NCI-H460 (cell line): ENCODE measurements at places on chromosomes 16 and 17. TPM values are rescaled to one million over a fixed set of nuclear protein-coding genes. Genes with fewer than 3 reads are reported as not detected.

GRCh38 chr16:10646581-10647263 is 48.0 kb downstream of the TEKT5 start:
- DNase-seq, result no peak

DNA sequence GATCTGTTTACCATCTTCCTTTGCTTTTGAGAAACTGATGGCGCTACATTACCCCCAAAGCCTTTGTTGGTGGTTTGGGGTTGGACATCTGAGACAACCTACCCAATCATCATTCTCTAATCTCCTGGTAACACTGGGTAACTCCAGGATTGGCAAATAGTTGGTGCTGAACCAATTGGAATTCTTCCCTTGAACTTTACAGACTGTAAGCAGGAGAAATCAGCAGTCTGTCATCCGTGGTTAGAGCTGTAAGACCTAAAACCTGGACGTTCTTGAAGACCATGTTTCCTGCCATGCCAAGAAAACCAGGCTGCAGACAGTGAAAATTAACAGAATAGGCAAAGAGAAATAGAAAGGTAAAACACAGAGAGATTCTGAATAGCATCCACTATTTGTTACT is 398.8 kb upstream of the SALL1 start:
- DNase-seq, result no peak

DNA sequence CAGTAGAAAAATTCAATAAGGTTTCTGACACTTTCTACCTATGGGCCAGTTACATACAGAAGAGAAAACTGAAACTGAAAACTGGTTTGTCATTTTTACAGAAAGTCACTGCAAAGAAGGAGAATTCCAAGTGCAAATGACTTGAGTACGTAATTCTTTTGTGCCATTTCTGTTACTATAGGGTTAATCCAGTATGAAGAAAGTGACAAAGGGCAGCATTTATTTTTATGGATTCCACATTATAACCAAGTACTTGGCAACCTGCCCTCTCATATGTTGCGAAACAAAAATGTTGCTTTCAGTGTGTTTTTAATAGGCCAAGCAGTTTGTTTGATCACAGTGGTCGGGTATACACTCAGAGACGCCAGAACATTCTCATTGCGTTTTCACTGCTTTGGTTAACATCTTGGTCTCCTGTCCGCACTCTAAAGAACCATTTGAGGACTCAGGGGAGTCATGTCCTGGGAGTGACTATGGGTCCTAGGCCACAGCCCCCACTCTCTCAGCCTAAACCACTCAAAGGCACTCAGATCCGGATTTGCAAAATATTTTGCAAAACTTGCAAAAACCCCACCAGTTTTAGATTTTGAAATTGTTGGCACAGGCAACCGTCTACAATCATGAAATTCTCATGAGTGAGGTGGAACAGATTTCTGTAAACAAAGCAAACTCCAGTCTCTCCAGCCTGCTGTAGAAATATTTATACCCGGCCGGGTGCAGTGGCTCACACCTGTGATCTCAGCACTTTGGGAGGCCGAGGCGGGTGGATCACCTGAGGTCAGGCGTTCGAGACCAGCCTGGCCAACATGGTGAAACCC is 15.4 kb upstream of the HELZ start:
- DNase-seq, result no peak

DNA sequence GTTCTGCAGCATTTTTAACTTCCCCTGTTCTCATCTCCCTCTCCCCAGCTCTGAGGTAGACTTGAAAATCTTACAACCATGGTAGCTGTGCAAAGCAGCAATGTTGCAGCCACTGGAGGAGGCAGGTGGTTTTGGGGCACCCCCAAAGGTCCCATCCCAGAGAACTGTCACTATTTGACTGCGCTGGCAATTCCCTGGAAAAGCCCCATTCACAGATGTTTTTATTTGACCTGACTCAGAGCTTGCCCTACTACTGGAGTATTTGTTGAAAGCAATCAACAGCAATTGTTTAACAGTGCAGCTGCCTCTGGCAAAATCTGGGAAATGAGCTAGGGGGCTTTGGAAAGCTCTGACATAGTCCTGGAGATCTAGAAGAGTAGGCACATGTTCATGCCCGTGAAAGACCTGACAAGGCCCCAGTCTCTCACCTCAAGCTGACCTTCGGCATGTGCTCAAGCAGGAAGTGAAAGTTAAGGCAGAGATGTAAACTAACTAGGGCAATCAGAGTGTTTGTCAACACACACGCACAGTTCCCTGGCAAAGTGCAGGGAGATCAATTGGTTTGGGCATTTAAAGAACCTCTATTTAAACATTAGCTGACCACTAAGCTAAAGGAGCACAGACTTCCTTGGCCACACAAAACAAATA is 19.7 kb upstream of the PIK3R5 start:
- DNase-seq, result no peak

GRCh38 chr16:15897121-15897780 is 8.8 kb upstream of the CEP20 start:
- no peak for DNase-seq

DNA sequence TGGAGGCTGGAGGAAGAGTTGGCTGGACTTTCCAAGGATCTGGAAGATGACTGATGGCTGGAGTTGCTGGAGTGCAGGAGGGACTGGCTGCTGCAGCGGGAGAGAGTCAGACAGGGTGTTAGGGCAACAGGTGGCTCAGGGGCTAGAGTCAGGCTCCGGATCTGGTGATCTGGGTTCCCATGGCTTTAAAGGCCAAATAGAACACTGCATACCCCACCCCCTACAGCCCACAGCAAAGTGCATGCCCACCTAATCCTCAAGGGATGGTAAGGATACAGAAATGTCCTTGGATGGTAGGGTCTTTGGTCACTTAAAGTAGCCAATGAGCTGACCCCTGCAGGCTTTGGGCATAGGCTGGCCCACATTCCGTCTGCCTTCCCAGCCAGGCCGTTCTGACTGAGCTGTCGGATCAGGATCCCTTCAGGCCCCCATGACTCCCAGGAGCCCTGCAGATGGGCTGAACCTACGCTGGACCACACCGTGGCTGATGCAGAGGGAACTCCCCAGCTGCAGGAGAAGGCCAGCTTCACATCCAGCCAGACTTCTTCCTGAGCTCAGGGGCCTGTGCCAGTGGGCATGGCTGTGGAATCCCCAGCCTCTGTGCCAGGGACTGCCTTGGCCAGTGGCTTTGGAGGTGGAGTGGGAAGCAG is 13.9 kb downstream of the TNS4 start:
- DNase-seq, result no peak

DNA sequence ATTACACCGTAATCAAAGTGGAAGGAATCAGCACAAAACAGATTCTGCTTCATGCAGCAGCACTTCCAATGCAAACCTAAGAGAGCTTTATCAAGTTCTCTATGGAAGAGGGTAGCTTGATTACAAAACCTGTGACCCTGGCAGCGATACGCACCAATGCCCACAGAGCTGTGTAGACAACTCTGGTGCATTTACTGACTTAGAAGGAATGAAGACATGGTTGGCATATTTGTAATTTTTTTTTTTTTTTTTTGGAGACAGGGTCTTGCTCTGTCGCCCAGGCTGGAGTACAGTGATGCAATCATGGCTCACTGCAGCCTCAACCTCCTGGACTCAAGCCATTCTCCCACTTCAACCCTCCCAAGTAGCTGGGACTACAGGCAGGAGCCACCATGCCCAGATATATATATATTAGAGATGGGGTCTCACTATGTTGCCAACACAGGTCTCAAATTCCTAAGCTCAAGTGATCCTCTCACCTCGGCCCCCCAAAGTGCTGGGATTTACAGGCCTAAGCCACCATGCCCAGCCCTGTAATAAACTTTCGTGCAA is 49.4 kb downstream of the XPO6 start:
- no peak for DNase-seq

DNA sequence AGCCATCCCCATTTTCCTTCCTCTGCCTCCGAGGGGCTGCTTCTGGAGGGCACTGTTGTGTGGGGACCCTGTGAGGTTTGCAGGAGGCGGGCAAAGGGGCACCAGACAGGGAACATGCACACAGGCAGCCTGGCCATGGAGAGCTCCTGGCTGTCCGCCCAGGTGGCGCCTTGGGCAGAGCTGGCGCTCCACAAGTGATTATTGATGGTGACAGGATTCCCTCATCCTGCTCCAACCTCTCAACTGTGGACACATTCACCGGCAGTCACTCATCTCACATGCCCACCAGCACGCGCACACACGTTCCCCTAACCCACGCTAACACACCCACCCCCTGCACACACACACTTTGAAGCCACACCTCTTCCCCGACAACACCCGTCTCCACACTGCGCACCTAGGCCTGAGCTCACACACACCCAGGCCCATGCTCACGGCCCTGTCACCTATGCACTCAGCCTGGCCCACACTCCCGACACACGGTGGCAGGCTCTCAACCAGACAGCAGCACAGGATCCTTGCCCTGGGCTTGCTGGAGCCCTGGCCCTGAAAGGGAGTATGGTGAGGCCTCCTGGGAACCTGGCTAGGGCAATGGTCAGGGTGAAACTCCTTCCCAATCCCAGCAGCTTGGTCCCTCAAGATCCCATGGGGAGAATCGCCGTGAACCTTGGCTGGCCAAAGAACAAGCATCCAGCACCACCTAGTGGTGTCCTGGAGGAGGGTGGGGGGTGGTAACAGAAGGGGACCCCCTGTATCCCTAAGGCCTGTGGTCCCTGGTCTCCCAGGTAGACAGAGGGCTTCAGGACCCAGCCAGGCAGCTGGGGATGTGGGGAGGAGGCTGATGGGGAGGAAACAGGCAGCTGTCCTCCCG is 3.6 kb downstream of the PNMT start:
- peak; percentile 23 for DNase-seq

DNA sequence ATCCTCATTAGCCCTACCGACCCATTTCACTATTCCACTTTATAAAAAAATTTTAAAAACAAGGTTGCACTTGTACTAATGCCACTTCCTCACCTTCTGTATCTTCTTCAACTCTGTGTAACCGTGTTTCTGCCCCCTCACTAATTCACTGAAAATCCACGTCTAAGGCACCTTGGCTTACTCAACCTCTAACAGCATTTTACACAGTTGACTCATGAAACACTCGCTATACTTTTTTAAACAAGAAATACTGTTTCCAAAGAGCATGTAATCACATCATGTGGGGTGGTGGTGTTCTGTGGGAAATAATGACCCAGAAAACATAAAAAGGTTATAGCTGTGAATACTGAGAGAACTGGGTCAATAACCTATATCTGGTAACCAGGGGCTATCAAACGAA is 79.9 kb downstream of the NCOR1 start:
- no peak for DNase-seq

The ZNF597 gene
- 4.4 and 5.6 TPM in 2 replicates for total RNA-seq

The TNP2 gene
- total RNA-seq, result not detected in 2 replicates

The MAF gene
- total RNA-seq, result 0.22 and 0.26 TPM in 2 replicates

The GDPD3 gene
- total RNA-seq, result 0.67 and 0.89 TPM in 2 replicates

The CDT1 gene
- total RNA-seq, result 12.5 and 13.8 TPM in 2 replicates
